Fibroblast of upper back skin (primary cell): ENCODE measurements at places on chromosomes 1 and 21.

GRCh38 chr21:25664491-25664931 lies 25.5 kb downstream of the JAM2 start:
- DNase-seq = no peak

GRCh38 chr1:44860891-44861425 lies 17.9 kb upstream of the PTCH2 start:
- no peak for DNase-seq

GRCh38 chr1:175218786-175219434 lies 26.3 kb upstream of the KIAA0040 start:
- no peak for DNase-seq

DNA sequence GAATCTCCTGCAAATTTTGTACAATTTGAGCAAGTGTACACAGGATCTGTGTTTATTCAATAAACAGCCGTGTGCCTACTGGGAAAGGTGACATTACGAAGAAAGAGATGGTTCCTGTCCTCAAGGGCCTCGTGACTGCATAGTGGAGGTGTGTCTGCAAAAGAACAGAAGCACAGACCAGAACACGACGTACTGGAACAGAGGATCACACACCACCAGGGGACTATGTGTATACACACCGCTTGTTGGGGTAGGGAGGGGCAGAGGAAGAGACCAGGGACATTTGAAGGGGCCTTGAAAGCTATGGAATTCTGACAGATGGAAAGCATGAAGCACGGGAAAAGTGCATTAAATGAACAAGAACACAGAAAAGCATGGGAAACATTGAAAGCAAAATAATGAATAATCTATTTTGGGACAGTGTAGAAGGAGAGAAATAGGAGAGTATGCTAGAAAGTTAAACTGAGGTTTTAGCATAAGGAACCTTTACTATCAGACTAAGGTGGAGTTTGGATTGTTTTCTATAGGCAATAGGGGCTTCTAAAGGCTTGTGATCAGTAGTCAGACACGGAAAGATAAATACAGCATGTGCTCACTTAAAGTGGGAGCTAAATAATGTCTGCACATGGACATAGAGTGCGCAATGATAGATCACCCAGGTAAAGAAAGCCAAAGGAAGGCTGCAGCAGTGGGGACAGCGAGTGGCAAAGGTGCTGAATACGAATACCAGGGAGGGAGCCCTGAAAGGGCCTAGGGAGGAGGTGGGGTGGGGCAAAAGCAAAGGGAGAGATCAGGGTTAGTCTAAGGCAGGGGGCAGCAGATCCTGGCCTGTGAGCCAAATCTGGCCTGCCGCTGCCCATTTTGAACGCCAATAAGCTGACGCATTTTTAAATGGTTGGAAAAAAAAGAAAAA lies 11.0 kb downstream of the JAK1 start:
- no peak for DNase-seq

GRCh38 chr1:74012583-74012982 lies 185.4 kb downstream of the LRRIQ3 start:
- DNase-seq = no peak

GRCh38 chr1:63408331-63408730 lies 40.9 kb downstream of the ALG6 start:
- DNase-seq = peak; percentile 35

GRCh38 chr1:164628772-164629171 lies 69.8 kb downstream of the PBX1 start:
- DNase-seq = no peak

DNA sequence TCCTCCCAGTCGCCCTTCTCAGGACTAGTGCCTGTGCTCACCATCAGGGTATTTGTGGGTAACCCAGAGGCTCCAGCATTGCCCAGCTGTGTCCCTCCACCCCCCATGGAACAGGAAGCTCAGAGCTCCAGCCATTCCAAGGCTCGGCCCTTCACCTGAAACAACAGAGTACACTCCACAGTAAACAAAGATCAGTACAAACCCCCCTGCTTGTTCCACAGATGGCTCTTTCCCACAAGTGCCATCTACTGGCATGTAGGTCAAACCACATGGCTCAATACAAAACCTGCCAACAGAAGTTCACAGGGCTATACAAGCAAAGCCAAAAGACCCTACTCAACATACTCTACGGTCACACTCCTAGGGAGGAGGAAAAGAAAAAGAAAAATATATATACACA lies 258.7 kb downstream of the AGBL4 start:
- no peak for DNase-seq

- DNase-seq = no peak
Observed at GRCh38 chr21:14581902-14582457, 35.9 kb upstream of the SAMSN1 start.

GRCh38 chr1:157968946-157969345 lies 24.5 kb upstream of the KIRREL1 start:
- peak; percentile 94 for DNase-seq

DNA sequence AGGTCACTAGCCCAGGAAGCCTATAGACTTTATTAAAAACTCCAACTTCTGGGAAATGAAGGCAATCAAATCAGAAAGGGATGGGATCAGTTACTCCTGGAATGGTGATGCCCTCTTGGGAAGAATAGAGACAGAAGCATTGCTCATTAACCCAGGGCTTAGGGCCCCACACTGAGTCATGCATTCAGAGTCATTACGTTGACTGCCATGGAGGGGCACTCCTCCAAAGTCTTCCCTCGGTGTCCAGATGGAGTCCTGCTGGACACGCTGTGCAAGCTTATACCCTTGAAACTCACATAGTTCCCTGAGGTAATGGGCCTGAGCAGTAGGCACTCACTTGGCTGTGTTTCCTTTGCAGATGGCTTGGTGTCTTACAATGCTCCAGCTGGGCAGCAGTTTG lies 35.2 kb upstream of the HSD17B7 start:
- DNase-seq = no peak

- no peak for DNase-seq
Observed at GRCh38 chr1:54347955-54348699, 58.1 kb downstream of the SSBP3 start.

DNA sequence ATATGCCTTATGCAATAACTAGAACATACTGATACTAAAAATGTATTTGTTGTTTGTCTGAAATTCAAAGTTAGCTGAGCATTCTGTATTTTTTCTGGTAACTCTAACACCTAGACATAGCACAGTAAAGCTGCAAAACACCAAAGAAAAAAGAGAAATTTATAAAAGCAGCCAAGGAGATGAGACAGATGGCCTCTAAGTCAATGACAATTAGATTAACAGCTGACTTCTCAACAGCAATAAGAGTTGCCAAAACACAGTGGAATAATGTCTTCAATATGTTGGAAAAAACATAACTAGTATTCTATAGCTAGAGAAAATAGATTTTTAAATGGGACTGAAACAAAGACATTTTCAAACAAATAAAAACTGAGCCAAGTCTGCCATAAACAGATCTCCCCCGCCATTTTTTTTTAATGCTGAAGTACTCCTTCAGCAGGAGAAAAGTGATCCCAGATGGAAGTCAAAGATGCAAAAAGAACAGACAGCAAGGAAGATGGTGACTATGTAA lies 81.3 kb downstream of the SYF2 start:
- DNase-seq = no peak

- no peak for DNase-seq
Observed at GRCh38 chr1:25779894-25780293, 20.1 kb upstream of the SELENON start.

GRCh38 chr1:227766653-227767277 lies 31.5 kb downstream of the SNAP47 start:
- no peak for DNase-seq

- peak; percentile 44 for DNase-seq
Observed at GRCh38 chr1:175887981-175888428, 144.6 kb upstream of the TNR start.

- no peak for DNase-seq
Observed at GRCh38 chr1:168146160-168146539, 9.4 kb upstream of the GPR161 start.

DNA sequence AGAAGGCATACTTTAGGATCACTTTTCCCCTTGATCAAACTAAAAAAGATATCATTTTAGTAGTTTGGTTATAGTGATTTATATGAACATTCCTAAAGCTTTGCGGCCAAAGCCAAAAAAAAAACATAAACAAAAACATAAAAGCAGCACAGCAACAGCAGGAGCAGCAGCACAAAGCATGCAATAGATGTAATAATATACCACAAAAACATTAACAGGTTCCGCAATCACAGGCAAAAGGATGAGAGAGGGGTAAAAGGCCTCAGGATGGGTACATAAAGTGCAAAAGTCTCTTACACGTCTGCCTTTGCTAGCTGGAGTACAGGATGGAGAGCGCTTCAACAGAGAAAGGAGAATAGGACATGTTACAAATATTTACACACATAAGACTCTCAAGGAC lies 119.0 kb downstream of the COQ8A start:
- DNase-seq = no peak

DNA sequence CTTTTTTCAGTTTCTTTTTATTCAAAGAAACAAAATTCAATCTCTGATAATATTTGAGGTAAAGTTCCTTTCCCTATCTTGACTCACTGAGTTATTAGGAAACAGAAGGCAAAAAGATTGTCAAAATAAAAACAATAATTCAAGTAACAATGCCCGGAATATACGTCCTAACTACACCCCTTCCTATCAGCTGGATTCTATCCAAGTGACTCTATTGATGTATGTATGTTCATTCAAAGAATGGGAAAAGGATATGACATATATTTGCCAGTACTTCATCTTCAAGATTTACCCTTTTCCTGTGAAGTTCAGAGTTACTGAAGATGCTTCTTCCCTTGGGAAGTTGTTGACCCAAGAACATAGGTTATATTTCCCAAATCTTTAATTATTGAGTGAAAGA lies 13.7 kb downstream of the SPRTN start:
- no peak for DNase-seq

DNA sequence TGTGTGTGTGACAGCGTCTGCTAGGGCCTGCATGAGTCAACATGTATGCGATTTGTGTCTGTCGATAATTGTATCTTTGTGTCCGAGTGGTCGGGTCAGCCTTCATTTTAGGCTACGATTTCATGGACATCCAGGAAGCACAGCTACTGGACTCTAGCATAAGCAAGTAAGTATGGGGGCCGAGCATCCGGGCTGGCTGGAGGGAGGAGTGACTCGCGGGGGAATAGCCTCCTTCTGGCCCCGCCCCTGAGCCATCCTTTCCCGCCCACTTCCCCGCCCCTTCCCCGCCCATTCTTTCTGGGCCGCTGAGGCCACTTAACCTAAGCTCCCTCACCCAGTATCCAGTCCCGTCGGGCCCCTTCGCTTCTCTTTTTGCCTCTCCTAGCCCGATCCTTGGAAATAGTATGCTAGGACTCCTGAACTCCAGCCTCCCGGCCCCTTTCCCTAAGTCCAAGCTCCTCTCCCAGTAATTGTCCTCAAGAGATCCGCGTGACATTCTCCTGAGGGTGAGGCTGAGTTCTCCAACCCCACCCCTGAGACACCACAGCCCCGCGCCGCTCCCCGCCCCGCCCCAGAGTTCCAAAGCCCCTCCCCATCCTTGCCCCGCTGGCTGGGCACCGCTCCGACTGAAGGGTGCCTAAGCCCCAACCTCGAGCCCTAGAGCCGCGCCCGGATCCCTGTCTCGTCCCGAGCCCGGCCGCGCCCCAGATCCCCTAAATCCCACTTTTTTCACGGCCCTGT lies 1.2 kb downstream of the MAP3K6 start:
- DNase-seq = peak; percentile 88

DNA sequence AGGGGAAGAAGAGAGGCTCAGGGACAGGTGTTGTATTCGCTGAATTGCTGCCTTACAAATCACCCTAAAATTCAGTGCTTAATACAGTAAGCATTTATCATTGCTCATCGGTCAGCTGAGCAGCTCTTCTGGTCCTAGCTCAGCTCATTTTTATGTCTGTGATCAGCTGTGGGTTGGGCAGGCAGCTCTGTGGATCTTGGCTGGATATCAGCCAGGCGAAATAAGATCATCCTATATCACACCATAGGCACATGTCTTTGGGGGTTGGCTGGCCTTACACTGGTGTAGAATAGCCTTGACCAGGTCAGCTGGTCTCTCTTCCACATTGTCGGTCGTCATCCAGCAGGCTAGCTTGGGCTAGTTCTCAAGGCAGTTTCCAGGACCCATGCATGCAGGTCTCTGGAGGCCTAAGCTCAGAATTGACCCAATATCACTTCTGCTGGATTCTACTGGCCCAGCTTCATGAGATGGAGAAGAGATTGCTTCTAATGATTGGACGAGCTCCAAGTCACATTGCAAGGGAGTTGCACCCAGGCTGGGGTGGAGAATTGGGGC lies 448.6 kb downstream of the KIF26B start:
- DNase-seq = peak; percentile 71

DNA sequence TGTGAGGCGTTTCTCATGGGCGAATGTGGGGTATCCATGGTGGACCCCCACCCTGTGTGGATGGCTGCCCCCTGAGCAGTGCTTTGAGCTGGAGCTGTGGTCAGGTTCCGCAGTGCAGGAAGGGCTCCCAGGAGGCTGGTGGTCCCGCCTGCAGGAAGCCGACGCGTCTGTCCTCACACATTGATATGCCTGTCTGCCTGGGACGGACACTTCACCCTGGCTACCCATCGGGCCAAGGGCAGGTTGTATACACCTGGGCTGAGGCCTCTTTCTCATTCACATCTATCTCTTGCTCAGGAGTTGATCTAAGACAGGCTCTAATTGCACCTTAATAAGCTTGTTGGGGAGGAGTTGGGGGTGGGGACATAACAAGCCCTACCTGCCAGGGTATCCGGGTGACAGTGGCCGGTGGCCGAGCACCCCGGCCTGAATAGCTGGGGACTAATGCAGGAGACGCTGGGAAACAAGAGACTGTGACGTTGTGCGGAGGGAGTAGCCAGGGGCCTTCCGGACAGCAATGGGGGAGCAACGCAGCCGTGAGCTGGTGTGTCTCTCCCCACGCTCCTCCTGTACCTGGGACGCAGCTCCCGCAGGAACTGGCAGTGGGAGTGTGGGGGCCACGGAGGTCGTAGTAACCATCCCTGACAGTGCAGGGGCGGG lies 21.7 kb downstream of the PDXK start:
- DNase-seq = peak; percentile 56
